Activated naive CD4-positive, alpha-beta T cell (primary cell): ENCODE measurements at places on chromosomes 5 and 9.

- DNase-seq, result no peak
These were observed 21.3 kb downstream of the MSANTD3 start for GRCh38 chr9:100448266-100448665.

DNA sequence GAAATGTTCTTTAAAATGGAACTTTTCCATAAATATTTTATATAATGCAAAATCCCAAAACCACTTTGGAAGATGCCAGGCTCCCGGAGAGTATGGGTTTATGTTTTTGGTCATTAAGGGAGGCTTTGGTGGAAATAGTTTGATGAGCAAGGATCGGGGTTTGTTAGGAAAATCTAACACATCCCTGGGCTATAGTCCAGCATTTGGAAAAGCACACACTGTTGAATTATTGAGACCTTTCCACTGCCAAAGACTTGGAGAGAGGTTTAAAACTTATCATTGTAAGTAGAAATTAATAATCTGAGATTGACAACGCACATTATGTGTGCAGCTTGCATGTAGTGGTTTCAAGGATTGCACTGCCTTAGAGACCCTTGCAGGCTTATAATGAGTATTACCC is 156.3 kb downstream of the PARP8 start:
- DNase-seq, result no peak

- DNase-seq, result no peak
These were observed 1.3 kb downstream of the BRD9 start for GRCh38 chr5:891117-891836.

- no peak for DNase-seq
These were observed 34.3 kb downstream of the RGMB start for GRCh38 chr5:98807806-98808205.

GRCh38 chr9:69322256-69322655 is 2.8 kb upstream of the ENTREP1 start:
- DNase-seq, result no peak

DNA sequence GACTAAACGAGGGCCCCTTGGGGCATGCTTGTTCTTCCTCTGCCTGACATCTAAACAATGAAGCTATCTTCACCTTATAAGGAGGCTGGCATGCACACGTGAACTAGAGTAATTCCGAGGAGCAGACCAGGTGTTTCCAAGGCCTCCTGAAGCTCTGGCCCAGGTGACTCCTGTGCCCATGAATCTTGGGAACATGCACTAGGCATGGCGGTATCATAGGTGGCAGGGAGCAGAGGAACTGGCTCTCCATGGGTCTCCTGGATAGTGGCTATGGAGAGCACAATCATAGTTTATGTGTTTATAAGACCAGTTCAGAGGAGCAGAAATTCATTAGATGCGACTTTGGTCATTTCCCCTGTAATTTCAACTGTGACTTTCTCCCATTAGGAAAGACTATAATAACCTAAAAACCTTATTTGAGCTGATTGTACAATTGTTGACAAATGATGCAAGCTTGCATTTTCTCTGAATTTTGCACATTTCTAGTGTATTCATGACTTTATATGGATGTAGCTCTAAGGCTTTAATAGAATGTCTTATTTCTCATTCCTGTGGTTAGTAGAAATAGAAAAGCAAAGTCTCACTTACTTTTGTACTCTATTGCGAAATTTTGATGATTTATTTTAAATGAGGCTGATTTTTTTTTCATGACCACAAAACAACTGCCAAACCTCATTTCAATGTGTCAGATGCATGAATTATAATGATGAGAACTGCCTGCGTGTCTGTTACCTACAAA is 135.3 kb upstream of the RPS23 start:
- no peak for DNase-seq

GRCh38 chr5:137743031-137743640 is 7.2 kb upstream of the KLHL3 start:
- peak; percentile 18 for DNase-seq

GRCh38 chr5:163496286-163496685 is 9.1 kb upstream of the MAT2B start:
- no peak for DNase-seq

- no peak for DNase-seq
These were observed 10.3 kb downstream of the OCLN start for GRCh38 chr5:69502767-69503488.
